ENCODE measurements at places on chromosomes 1 and 21. TPM values are rescaled to one million over a fixed set of nuclear protein-coding genes. Genes with fewer than 3 reads are reported as not detected.

The GBP2 gene
- total RNA-seq = 53.6 TPM

The GPR25 gene
- total RNA-seq = not detected

The OR2G6 gene
- total RNA-seq = not detected

The SMPDL3B gene
- not detected for total RNA-seq

The KCNH1 gene
- total RNA-seq = not detected

The PLPP3 gene
- 367 TPM for total RNA-seq

The SDC3 gene
- 23.4 TPM for total RNA-seq

The CRYBG2 gene
- total RNA-seq = not detected

The TMEM35B gene
- 27.9 TPM for total RNA-seq

The CFAP141 gene
- not detected for total RNA-seq

The CHI3L2 gene
- total RNA-seq = 0.12 TPM

The CTSK gene
- total RNA-seq = 139 TPM

The FCN3 gene
- not detected for total RNA-seq

The CFHR3 gene
- total RNA-seq = not detected

The BCAN gene
- total RNA-seq = not detected

The ALX3 gene
- total RNA-seq = not detected

The DMRTA2 gene
- 0.13 TPM for total RNA-seq

The HEATR1 gene
- total RNA-seq = 19.8 TPM

The C1orf105 gene
- not detected for total RNA-seq

The SPRR4 gene
- not detected for total RNA-seq

The TTLL10 gene
- total RNA-seq = not detected

The APOBEC4 gene
- 0.06 TPM for total RNA-seq
